Stimulated activated CD8-positive, alpha-beta memory T cell treated with anti-CD3 and anti-CD28 coated beads, Interleukin-4, amount 100 ng/mL, for 48 hours (primary cell): ENCODE measurements at places on chromosomes 6 and 20.

- DNase-seq, result no peak
Observed at GRCh38 chr6:27163834-27164233, 83.7 kb upstream of the PRSS16 start.

- DNase-seq, result peak; percentile 84
Observed at GRCh38 chr20:17895641-17896171, 72.9 kb downstream of the SNX5 start.

DNA sequence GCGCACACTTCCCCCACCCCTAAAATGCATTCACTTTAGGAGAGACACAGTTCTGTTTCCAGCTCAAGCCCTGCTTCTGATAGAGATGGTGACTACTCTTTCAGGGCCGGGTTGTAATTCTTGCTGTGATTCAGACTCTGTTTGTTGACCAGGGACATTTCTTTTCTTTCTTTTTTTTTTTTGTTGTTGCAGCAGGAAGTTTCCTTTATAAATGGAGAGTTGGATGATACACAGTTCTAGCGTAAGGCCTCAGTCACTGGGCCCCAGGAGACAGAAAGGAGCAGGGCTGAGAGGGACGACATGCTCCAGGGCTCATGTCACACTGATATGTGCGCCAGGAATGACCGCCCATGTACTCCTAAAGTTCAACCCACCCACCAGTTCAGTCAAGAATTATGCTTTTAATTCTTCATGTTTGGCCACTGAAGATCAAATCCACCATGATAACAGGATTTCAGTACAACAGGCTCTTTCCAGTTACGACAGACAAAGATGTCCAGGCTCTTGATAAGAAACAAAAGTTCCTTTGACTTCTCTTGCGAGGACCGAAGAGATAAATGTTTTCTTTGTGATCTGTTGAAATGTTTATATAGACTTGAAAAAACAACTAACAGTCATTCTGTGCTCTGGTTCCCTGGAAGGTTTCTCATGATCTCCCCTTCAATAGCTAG lies 142.5 kb downstream of the CD164 start:
- DNase-seq, result no peak

DNA sequence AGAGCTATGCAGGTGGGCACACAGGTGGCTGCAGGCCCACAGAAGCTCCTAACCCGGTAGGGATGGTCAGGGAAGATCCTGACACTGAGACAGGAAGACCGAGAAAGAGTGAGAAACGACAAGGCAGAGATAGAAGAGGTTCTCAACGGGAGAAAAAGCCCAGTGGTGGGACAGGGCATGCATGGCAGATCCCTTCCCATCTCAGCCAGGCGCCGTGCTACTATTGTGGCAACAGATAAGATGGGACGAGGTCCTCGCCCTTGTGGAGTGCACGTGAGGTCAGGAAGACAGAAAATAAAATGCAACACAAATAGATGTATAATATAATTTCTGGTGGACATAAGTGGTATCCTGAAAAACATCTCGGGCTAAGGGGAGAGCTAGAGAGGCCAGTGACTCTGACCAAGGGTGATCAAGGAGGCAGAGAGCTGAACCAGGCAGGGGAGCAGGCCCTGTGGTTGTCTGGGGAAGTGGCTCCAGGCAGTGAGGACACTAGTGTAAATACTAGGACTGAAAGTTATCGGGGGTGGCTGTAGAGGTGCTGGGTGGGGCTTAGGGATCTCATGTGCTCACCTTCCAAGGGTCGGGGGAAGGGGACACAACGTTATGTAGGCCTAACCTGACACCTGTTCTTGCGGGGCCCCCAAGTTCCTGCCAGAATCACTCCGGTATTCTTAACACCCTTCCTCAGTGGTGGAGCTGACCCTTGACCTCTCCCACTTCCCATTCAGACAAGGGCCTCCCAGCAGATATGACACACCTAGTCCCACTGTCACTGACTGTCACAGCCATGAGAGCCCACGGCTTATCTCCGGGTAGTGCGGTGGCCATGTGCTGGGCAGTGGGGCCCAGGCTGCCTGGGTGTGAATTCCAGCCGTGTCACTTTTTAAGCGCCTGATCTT lies 1.0 kb downstream of the SRXN1 start:
- peak; percentile 35 for DNase-seq

GRCh38 chr20:57968120-57968519 lies 258.3 kb upstream of the PMEPA1 start:
- no peak for DNase-seq

DNA sequence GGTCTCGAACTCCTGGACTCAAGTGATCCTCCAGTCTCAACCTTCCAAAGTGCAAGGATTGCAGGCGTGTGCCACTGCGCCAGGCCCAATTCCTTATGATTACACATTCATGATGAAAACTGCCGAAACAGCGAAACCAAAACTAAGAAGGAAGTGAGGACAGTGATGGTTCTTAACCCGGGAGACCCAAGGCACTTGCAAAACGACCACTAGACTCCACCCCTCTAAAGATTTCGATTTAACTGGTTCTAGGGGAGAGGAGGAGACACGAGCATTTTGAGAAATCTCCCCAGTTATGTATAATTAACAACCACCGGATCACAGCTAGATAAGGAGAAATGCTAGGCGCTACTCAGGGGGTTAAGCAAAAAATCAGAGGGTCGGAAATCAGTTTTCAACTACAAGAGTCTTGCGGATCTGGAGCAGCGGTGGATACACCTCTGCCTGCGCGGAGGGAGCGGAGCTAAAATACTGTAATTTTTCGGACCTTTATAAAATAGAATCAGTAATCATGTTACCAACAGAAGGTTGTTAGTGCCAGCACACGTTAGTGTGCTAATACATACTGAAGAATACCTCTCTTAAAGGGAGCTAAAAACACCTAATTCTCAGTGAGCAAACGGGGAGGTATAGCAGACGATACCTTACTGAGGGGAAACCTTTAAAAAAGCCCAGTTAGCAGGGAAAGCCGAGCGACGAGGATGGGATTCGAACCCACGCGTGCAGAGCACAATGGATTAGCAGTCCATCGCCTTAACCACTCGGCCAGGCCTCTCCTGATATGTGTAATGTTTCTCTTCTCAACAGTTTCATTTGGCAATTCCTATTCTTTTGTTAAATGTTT lies 60.0 kb upstream of the BTN3A2 start:
- peak; percentile 82 for DNase-seq

DNA sequence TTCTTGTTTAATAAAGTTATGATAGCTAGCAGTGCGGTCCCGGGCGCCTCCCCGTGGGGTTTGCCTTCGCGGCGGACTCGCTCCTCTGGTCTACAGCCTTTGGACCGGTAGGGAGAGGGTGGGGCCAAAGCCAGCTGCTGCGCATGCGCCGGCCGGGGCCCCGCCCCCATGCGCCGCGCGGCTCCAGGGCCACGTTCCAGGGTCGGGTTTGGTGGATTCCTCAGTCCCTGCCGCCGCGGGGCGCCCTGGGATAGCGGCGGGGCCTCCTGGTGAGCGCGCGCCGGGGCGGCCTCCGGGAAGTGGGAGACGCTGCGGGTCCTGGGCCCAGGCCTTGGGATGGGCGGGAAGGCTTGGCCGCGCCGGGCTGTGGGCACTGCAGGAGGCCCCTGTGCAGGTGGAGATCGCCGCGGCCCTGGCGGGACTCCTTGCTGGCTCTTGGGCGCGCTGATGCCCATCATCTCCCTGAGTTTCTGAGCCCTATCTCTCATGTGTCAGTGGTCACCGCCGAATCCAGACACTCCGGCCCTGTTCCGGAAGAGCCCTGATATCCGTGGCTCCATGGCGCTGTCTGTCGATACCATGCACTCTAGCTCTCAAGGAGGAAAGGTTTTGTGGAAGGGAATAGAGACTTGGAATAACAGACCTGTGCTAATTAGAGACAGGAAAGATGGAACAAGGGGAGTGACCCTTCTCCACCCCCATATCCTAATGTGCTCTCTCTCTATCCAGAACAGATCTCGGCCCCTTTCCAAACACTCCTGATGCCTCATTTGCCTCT lies at the start of gene VARS2:
Gene VARS2, plus strand, starts transcription at position 163 of the 778 bp plus-strand sequence. Its CDS starts 599 bp downstream, at position 762.
- DNase-seq, result peak; percentile 90

GRCh38 chr6:153131037-153131981 lies at the start of gene RGS17:
Gene RGS17, minus strand, starts transcription at chr6:153131282. Its CDS starts 87,264 bp downstream, at chr6:153044018.
- DNase-seq, result peak; percentile 44

DNA sequence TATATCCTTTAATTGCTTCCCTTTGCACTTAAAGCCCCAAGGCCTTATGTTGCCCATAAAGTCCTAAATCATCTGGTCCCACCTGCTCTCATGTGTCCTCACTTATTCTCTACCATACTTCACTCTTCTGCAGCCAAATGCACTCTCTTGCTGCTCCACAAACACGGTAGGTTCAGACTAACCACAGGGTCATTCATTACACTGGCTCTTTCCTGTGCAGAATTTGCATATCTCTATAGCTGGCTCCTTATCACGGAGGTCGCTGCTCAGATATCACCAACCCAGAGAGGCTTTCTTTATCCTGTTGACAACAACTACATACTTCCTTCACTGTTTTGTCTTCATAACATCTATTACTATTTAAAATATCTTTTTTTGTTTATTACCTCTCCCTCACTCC lies 86.8 kb downstream of the MOXD1 start:
- DNase-seq, result no peak

DNA sequence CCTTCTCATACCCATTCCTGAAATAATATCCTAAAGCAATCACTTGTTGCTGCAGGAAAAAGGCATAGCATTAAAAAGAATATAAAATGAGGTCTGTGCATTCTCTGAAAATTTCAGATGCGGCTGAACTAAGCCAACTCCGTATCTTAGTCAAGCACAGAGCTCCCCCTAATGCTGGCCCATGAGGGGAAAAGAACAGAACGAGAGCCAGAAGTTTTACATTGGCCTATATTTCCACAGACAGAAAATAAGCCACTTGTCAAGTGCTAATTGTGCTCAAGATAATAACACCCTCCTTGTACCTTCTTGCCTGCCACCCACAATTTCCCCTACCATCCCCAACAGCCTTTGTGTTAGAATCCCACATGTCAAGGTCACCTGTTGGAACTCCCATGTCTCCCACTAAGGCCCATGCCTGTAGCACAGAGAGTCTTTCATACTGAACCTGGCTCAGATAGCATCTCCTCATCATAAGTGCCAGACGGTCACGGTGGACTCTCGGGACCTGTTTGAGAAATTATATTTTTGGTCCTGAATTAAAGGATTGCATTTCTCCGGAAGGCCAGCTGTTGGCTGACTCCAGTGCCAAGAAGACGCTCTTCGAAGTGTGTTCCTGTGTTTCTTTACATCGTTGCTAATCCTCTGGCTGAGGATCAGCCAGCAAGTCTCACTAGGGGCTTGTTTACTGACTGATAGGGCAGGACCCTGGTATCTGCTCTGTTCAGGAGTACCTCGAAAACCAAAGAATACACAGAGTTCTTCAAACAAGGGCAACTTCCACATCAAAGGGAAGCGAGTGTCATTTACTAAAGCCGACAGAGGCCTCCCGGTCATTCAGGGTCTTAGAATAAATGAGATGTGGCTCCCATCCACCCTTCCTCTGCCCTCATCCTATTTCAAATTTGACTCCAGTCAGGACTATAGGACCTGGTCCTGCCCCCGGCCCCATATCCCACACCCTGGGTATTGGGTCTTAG lies 183.4 kb upstream of the FBXL4 start:
- DNase-seq, result no peak

GRCh38 chr6:45590696-45591184 lies 213.0 kb upstream of the SUPT3H start:
- DNase-seq, result no peak

DNA sequence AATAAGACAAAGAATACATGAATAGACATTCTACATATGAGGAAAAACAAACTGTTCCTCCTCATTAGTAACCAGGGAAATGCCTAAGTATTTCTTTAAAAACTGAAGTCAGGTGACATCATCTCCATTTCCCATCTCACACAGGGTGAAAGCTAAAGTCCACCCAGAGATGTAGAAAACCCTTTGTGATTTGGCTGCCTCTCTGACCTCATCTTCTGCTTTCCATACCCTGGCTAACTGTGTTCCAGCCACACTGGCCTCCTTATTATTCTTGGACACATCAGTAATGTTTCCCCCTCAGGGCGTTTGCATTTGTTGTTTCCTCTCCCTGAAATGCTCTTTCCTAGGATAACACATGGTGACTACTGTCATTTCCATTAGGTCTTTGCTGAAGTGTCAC lies 40.4 kb downstream of the ESF1 start:
- no peak for DNase-seq

- DNase-seq, result no peak
Observed at GRCh38 chr6:11432713-11433450, 104.7 kb upstream of the TMEM170B start.

- no peak for DNase-seq
Observed at GRCh38 chr6:71410164-71410566, 121.6 kb downstream of the OGFRL1 start.

DNA sequence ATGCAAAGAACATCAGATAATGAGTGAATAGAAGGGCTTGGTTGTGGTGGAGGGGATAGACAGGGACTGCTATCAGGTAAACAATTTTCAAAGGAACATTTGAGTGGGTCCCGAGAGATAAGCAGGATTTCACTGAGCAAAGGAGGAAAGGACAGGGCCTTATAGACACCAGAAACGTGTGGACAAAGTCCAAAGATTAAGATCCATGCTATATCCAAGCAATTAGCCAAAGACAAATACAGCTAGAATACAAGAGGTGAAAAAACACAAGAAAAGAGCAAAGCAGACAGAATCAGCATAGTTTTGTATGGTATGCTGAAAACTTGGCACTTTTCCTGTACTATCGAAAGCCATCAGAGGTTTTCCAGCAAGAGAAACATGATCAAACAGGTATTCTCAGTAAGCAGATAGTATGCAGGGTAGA lies 59.8 kb downstream of the CDK19 start:
- no peak for DNase-seq

- DNase-seq, result no peak
Observed at GRCh38 chr20:56875052-56875659, 246.1 kb downstream of the TFAP2C start.

GRCh38 chr20:21174516-21175239 lies 48.8 kb downstream of the KIZ start:
- no peak for DNase-seq

GRCh38 chr20:25338112-25339023 lies 52.3 kb downstream of the ABHD12 start:
- DNase-seq, result no peak

- no peak for DNase-seq
Observed at GRCh38 chr20:3696745-3697587, 15.2 kb upstream of the ADAM33 start.

DNA sequence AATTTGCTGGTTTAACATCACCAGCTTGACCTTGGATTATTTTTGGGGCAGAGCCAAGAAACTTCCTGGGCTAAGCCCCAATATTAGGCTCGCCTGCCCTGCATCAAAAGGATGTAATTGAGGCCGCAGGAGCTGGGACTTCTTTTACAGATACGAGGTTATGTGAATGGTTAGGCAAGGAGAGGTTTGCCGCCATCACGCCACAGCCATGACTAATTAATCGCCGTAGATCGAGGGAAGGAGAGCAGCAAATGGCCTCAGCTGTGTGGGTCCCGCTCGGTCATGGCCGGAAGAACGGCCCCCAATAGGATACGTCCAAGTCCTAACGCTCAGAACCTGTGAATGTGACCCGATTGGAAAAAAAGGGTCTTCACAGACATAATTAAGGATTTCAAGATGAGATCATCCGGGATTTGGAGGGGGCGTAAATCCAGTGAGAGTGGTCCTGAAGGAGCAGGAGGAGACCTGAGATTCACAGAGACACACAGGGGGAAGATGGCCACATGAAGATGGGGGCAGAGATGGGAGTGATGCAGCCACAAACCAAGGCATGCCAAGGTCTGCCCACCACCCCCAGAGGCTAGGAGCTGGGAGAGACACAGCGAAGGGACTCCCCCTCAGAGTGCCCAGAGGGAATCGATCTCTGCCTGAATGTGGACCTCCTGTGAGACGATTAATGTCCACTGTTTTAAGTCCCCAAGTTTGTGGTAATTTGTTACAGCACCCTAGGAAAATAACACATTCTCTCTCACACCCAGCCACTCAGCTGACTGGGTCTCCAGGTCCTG lies 10.0 kb upstream of the BNIP5 start:
- no peak for DNase-seq

- no peak for DNase-seq
Observed at GRCh38 chr6:28732052-28732451, 191.7 kb downstream of the TRIM27 start.
